SJCRH30 (cell line): ENCODE measurements at places on chromosomes 3 and 15.

- DNase-seq: no peak
Observed at GRCh38 chr15:29316422-29316821, 46.8 kb upstream of the NSMCE3 start.

DNA sequence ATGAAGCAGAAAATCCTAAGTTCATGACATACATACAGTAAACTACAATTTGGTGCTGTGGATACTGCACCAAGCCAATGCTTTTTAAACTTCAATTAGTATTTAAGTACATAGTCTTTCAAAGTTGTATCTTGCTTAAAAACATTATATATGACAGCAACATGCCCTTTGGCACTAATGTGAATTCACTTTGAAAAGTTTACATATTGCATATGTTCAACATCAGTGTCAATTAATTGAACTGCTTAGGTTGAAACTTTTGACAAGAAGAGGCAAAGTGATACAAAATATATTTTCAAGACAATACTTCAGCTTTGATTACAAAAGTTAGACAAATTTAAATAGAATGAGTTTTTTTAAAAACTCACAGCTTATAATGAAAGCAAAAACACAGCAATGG, 119.4 kb upstream of the ROBO2 start:
- DNase-seq: no peak

GRCh38 chr3:177069514-177070329, 127.6 kb downstream of the TBL1XR1 start:
- no peak for DNase-seq

- DNase-seq: no peak
Observed at GRCh38 chr3:4306860-4307259, 3.7 kb downstream of the SETMAR start.

GRCh38 chr3:134315286-134316106, 58.8 kb downstream of the AMOTL2 start:
- DNase-seq: no peak

DNA sequence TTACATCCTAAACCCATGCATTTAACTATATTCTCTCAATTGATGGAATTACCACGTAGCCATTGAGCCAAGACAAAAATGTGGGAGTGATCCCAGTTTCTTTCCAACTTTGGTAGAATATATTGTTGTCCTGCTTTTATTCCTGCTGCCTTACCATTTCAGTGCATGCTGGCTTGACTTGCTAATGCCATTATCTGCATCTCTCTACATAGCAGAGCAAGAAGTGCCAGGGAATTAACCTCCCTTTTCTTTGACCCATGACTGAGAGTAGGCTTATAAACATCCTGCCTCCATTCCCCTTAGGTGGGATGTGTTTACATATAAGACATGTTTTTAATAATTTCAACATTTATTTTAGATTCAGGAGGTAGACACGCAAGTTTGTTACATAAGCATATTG, 1153.4 kb downstream of the IGSF11 start:
- no peak for DNase-seq

GRCh38 chr3:111229301-111229700, 157.7 kb downstream of the NECTIN3 start:
- DNase-seq: no peak
